ENCODE measurements at places on chromosomes 6 and 20. TPM values are rescaled to one million over a fixed set of nuclear protein-coding genes. Genes with fewer than 3 reads are reported as not detected.

- peak; percentile 25 for DNase-seq
These were observed 24.9 kb upstream of the ITCH start for GRCh38 chr20:34337982-34338726.

SLC26A8 gene
- not detected for total RNA-seq

DNA sequence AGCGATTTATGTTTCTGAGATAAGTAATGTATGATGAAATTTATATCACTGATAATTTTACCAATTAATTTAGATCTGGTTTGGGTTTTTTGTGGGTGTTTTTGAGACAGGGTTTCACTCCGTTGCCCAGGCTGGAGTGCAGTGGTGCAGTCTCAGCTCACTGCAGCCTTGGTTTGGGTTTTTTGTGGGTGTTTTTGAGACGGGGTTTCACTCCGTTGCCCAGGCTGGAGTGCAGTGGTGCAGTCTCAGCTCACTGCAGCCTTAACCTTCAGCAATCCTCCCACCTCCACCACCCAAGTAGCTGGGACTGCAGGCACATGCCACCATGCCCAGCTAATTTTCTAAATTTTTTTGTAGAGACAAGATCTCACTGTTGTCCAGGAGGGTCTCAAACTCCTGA lies 13.0 kb downstream of the MRS2 start:
- no peak for DNase-seq

DNA sequence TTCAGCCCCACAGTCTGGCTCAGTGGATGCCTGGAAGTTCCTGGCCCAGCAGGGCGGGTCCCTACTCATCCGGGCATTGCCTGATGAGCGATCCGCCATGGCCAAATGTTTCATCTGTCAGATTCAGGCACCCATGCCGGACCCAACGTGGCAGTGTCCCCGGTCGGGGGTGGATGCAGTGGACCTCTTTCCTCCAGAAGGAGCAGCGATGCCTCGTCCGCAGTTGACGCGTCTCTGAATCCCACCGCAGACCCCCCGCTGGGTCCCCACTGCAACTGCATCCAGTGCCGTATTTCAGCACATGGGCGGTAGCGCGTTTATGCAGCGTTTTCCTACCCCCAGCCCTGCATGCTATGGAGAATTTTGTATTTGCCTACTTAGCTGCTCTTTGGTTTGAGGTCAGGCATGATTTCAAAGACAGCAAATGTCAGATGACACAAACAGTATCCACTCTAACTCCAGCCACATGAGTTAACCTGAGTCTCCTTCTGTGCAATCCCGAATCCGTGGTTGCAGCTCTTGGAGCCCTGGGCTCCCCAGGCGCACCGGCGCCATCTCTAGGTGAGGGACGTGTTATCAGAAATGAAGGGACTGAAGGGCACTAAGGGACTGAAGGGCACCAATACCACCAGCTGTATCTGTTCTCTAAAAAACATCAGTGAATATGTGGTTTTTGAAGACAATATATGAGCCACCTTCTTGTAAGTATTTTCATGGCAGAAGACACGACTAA lies 72.6 kb upstream of the THBS2 start:
- DNase-seq: no peak

GRCh38 chr20:62617711-62618483 lies 24.4 kb upstream of the SLCO4A1 start:
- DNase-seq: peak; percentile 78
